ENCODE measurements at places on chromosomes 1 and 21.

DNA sequence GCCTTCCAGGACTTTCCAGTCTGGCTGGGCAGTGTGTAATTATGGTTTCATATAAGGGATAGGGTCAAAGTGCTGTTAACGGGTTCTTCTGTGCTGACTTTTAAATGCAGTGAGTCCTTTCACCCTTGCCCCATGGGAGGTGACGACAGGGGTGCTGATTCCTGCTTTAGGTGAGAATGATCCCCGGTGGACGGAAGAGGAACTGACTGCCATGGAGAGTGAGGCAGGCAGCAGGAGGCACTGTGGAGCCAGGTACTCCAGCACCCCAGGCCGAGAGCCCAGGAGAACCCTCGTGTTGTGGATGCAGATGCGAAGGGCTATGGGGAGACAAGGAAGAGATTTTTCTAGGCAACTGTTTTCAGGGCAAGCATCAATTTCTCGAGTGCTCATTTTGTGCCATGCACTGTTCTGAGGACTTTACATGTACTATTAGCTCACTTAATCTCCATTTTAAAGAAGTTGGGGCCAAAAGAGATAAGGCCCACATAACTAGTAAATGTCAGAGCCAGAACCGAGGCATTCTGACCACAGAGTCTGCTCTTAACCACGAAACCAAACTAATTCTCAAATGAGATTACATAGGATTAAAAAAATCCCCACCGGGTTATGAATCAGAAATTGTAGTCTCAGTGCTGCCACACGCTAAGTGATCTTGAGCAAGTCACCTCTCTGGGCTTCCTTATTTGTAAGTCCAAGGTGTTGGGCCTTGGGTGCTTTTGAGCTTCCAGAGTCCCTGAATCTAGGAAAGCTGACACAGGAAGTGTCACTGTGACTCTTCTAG lies 28.2 kb downstream of the STPG1 start:
- DNase-seq, result no peak

GRCh38 chr1:66729119-66729518 lies 23.1 kb upstream of the DYNLT5 start:
- DNase-seq, result no peak

DNA sequence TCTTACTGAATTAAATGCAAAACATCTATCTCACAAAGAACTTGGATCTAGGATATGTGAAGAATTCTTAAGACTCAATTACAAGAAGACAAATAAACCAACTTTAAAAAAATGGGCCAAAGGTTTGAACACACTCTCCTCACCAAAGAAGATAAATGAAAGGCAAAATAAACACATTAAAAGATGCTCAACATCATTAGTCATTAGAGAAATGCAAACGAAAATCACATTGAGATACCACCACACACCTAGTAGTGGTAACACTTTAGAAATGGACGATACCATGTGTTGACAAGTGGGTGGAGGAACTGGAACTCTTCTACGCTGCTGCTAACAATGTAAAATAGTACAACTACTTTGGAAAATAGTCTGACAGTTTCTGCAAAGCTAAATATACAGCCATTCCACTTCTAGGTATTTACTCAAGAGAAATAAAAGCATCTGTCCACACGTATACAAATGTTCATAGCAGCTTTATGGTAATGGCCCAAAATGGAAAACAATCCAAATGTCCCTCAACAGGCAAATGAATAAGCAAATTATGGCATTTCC lies 194.3 kb downstream of the RHOU start:
- DNase-seq, result no peak

GRCh38 chr1:32028746-32029145 lies 15.1 kb downstream of the KHDRBS1 start:
- no peak for DNase-seq

GRCh38 chr21:42820616-42821465 lies 58.5 kb downstream of the WDR4 start:
- DNase-seq, result no peak

- no peak for DNase-seq
Measured at GRCh38 chr1:6454856-6455751, 10.9 kb downstream of the TNFRSF25 start.

GRCh38 chr1:81800695-81801650 lies at the start of gene ADGRL2:
Gene ADGRL2 (plus strand): TSS chr1:81800934. CDS start chr1:81836985, 36,051 bp downstream.
- DNase-seq, result no peak

- no peak for DNase-seq
Measured at GRCh38 chr1:6386371-6386949, 7.1 kb downstream of the ACOT7 start.

DNA sequence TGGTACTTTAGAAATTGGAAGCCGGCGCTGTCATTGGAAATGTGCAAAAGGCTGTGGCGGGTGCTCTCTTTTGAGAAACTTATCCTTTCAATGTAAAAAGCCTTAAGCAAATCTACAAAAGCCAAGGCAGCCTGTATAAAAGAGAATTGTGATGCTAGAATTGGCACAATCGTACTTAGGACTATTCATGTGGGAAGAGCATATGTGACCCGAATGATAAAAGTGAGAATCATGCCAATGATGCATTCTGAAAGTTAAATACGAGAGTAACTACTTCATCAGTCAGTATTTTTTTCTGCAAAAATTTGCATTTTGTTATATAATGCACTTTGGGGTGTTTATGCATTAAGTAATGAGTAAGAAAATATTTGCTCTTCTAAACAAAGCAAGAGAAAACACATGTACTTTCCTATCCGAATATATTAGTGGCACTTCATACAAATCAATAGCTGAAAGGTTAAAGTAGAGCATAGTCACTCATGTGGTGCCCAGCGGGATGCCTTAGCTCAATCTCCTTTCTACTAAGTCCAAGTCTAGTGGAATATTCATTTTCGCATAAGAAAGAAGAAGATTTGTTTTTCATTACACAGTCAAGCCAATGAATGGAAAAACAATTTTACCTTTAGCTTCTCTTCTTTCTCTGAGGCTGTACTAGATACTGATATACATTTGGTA lies 1256.6 kb upstream of the B3GALT2 start:
- no peak for DNase-seq

GRCh38 chr1:17277511-17278159 lies 28.7 kb downstream of the PADI3 start:
- DNase-seq, result no peak

- no peak for DNase-seq
Measured at GRCh38 chr1:50368179-50369007, 54.9 kb downstream of the DMRTA2 start.

Data from activated T-helper 1 cell treated with anti-CD3 and anti-CD28 coated beads, Interleukin-2, amount 50 U/mL, for 16 hours (primary cell).